ENCODE measurements at places on chromosomes 5 and 9.

DNA sequence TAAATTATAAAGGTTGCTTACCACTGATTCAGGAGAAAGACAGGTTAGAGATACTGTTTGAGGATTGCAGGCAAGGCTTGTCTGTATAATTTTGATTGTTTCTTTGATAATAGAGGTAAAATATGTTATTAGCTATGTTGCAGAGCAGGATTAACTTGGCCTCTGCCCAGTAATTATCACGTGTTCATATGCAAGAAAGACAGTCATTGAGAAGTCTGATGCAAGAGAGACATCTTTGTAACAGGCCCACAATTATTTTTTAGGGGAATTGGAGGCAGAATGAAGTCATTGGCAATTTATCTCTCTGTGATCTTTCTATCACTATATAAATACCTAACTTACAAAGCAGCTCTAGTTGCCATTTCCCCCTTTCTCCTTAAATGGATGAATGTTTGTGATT, 46.0 kb downstream of the SLC44A1 start:
- DNase-seq = no peak

- no peak for DNase-seq
Observed at GRCh38 chr5:168712280-168712924, 133.2 kb upstream of the PANK3 start.

DNA sequence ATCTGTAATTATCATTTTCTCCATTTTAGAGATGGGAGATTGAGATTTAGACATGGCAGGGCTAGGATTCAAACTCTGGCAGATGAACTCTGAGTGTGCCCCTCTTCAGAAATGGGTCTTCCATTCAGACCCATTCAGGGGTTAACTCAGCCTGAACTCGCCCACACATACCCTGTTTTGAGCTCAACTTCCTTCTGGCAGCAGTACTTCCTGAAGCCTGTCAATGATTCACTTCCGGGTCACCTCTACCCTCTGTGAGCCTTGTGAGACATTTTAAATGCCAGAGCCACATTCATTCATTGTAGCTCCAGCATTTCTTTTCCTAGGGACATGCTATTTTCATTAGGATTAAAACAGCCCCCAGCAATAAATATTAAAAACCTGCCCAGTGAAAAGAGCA, 209.3 kb upstream of the SLC24A2 start:
- DNase-seq = no peak

GRCh38 chr9:109283012-109283411, 37.8 kb downstream of the EPB41L4B start:
- no peak for DNase-seq

DNA sequence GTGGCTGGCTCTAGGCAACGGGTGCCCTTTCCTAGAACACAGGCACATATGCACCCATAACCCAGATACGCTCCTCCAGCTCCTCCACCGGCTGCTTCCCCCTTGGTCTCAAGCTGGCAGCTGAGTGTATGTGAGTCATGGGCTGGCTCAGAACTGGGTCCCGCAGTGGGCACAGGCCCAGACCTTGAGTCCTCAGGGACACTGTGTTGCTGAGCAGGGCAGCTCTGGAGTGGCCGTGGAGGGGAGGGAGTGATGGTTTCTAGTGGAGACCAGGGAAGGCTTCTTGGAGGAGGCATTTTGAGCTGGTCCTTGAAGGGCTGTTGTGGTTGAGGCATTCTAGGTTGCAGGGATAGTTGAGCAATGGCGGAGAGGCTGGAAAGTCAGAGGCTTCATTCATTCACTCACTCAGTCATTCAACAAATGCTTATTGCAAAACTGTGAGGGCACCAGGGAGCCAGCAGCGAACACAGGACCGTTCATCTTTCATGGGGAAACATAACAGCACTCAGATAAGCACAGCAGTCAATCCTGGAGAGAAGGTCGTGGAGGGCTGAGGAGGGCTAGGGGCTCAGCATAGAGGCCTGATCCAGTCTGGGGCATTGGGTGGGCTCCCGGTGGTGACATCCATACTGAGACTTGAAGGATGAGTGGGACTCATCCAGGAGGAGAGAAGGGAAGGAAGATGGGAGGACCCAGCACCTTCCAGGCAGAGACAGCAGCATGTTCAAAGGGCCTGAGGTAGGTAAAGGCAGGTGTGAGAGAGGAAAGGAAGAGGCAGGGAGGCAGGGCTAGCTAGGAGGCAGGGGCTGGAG, 2.4 kb downstream of the BBLN start:
- no peak for DNase-seq
